ENCODE measurements at places on chromosomes 6 and 20. TPM values are rescaled to one million over a fixed set of nuclear protein-coding genes. Genes with fewer than 3 reads are reported as not detected.

- no peak for DNase-seq
These were observed 2.9 kb upstream of the PNISR start for GRCh38 chr6:99427988-99428387.

SLC12A5 gene
- not detected for total RNA-seq

BACH2 gene
- total RNA-seq: 0.13 TPM

DNA sequence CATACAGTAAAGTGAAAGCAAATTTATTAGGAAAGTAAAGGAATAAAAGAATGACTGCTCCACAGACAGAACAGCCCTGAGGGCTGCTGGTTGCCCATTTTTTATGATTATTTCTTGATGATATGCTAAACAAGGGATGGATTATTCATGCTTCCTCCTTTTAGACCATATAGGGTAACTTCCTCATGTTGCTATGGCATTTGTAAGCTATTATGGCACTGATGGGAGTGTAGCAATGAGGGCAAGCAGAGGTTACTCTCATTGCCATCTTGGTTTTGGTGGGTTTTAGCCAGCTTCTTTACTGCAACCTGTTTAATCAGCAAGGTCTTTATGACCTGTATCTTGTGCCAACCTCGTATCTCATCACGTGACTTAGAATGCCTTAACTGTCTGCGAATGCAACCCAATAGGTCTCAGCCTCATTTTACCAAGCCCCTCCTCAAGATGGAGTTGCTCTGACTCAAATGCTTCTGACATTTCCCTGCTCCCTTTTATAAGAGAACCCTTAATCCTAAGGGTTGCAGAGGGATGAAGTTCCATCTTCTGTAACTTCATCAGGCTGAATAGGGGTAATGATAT, 280.1 kb upstream of the RGS17 start:
- no peak for DNase-seq

DNA sequence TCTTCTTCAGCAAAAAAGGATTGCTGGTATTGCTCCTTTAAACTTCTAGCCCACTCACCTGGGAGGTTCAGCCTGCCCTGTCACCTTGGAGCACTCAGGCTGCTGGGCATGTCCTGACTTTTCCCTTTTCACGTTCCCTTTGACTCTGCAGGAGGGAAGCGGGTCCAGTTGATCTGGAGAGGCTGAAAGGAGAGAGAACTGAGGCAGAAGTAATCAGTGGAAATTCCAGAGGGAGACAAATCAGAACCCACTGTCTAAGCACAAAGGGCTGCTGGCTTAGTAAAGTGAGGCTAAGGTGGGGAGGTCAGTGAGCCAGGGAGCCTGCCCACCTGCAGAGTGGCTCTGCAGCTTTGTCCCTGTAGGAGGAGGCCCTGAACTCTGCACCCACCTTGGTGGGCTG, 9.7 kb upstream of the SYNDIG1 start:
- no peak for DNase-seq

GRCh38 chr6:2403546-2403945, 158.1 kb upstream of the GMDS start:
- no peak for DNase-seq

- no peak for DNase-seq
These were observed 4.9 kb upstream of the BEND6 start for GRCh38 chr6:56949925-56950495.

- DNase-seq: no peak
These were observed 26.8 kb downstream of the PAQR8 start for GRCh38 chr6:52388790-52389189.

BRPF3 gene
- 23.2 TPM for total RNA-seq

- DNase-seq: no peak
These were observed 475.6 kb upstream of the CHD6 start for GRCh38 chr20:42093542-42094440.

GRCh38 chr6:41780551-41781365, at the start of gene PRICKLE4:
TSS of gene PRICKLE4 (plus strand) at chr6:41780782. CDS start at chr6:41783474, 2,692 bp downstream.
- peak; percentile 38 for DNase-seq

DNA sequence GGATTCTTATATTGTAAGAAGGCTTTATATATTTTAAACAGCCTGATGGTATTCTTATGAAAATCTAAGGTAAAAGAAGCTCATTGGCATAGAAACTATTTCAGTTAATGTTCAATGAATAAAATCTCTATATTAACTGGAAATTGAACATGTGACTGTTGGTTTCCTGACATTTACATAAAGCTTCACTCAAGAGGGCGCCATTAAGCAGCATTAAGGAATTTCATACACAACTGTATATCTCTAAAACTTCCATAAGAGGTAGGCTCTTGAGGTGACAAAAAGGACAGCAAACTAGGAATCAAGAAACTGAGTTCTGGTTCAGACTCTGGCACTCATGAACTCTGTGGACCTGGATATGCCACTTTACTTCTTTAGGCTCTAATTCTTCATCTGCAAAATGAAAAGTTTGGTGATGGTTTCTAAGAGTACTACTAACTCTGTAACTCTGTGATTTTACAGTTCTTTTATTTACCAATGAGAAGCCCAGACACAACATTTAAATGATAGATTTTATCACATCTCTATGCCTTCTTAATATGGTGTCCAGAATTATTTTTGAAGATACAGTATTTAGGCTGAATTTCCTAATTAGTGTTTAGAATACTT, 147.5 kb downstream of the FLRT3 start:
- peak; percentile 46 for DNase-seq

GRCh38 chr6:41040101-41040939, 1.3 kb upstream of the UNC5CL start:
- peak; percentile 49 for DNase-seq

- peak; percentile 37 for DNase-seq
These were observed 764 bp downstream of the ZNF292 start for GRCh38 chr6:87155842-87156815.

DNA sequence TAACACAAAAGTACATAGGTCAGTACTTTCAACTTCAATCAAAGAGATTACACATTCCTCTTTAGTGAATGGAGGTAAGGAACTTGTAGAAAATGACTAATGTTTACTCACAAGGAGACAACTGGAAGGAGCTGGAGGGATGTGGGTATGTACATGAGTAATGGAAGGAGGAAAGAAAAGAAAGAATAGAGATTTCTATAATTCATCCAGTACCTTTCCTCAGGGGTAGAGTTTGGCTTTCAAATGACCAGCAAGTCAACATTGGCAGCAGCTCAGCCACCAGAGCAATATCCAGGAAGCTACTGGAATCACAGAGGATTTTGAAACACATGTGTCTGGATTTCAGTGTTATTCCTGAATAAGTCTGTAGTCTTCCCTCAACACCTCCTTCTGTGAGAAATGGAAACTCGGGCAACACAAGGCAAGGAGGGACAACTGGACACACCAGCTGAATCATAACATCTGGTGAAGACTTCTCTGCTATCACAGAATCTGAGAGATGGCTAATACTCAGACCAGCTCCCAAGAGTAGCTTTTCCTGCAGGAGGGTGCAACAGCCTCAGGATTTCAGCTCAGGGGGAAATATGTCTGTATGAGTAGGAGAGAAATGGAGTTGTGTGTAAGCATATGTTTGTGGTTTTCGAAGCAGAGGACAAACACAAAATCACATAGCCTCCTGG, 98.8 kb downstream of the HAO1 start:
- peak; percentile 31 for DNase-seq

DNA sequence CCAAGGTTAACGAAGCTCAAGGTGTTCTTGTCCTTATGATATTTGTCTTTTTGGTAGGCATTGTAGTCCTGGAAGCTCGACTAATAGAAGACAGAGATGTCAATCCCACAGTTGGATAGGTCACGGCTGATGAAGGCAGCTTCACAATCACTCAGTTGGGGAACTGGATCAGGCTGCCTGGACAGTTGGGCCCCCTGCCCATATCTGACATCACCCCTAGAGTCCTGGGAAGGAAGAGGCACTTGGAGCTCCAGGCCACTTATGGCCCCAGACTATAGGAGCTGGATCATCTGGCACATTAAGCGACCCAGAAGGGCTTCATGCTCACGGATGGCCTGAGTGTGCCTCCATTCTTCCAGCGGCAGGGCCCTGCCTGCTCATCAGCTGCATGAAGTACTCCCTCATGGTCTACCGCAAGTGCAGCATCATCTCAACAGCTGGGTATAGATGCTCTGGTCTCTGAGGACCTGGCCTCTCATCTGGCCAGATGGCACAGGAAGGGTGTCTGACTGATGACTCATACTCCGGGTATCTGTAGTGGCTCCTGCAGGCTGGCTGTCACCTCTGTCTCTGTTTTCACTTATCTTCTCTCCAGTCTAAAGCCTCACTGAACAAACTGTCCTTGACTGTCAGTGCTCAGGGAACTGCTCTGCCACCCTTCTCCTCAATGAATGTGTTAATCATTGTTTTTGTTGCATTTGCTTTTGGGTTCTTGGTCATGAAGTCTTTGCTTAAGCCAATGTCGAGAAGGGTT, 29.2 kb upstream of the SSR1 start:
- DNase-seq: peak; percentile 25
